ENCODE measurements at places on chromosomes 11 and 22.

GRCh38 chr22:48263791-48264351 lies 1501.4 kb downstream of the TBC1D22A start:
- DNase-seq: no peak

DNA sequence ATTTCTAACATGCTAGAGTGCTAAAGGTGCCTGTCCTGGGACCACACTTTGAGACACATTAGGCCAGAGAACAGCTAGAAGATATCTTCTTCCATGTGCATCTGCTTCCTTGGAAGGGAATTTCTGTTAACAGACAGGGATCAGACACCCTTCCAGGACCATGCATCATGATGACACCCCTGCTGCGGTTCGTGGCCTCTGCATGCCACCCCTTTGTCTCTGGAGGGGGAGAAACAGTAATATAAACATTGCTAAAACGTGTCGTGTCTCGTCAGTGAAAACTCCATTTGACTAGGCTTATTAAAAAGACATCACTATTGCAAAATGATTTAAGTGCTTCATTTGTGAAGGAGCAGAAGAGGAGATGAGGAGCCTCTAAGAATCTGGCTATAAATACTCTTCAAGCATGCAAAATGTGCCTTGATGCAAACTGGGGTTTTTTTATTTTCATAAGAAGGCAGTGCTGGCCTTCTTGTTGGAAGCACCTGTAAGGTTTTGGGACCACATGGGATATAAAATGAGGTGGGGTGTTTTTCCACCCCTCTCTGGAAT lies 141.6 kb downstream of the MYO18B start:
- DNase-seq: no peak

GRCh38 chr11:10666556-10667520 lies 26.7 kb downstream of the IRAG1 start:
- DNase-seq: no peak

GRCh38 chr11:120775986-120776951 lies 247.6 kb upstream of the TBCEL start:
- DNase-seq: no peak

DNA sequence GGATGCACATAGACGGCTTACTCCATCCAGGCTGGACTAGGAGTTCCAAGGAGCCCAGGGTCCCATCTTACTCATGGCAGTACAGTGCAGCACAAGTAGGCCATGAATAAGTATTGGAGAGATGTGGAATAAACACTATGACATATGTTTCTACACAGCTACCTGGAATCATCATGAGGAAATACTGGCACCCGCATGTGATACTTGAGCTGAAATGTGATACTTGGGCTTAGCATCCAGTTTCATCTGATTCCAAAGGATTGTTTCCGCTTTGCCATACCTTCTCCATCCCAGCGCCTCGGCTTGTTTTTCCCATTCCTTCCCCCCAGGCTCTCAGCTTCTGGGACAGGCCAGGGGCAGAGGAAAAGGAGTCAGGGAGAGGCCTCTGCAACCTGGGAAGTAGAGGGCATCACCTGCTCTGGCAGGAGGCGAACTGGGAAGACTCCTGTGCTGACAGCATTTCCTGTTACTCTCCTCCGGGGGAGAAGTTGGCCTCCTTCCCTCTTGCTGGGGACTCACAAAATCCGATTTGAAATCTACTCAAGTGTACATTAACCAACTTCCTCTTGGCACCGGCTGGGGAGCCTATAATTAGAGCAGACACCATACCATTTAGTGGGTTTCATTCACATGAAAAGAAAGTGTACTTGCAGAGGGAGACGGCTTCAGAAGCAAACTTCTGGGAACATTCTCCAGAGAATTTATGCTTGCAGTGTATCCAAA lies 187.8 kb downstream of the MIAT start:
- DNase-seq: no peak
